Activated T-cell treated with anti-CD3 and anti-CD28 coated beads, Interleukin-2, amount 50 U/mL, for 48 hours (primary cell): ENCODE measurements at places on chromosomes 11 and 22.

DNA sequence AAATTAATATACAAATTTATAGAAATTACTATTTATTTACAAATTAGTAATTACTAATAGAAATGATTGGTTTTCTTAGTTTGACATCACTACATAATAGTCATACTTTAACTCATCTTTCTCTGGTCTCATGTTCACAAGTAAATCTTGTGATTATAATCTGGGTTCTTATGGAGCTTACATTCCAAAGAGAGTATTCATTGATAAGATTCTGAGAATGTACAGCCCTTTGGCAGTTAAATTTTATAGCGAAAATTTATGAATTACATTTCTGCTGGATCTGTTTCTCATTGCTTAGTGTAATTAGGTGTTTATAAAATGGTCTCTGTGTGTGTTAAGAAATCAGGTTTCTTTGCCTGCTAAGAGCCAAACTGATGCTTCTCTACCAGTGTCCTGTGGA is 175.2 kb downstream of the TMEM135 start:
- no peak for DNase-seq

DNA sequence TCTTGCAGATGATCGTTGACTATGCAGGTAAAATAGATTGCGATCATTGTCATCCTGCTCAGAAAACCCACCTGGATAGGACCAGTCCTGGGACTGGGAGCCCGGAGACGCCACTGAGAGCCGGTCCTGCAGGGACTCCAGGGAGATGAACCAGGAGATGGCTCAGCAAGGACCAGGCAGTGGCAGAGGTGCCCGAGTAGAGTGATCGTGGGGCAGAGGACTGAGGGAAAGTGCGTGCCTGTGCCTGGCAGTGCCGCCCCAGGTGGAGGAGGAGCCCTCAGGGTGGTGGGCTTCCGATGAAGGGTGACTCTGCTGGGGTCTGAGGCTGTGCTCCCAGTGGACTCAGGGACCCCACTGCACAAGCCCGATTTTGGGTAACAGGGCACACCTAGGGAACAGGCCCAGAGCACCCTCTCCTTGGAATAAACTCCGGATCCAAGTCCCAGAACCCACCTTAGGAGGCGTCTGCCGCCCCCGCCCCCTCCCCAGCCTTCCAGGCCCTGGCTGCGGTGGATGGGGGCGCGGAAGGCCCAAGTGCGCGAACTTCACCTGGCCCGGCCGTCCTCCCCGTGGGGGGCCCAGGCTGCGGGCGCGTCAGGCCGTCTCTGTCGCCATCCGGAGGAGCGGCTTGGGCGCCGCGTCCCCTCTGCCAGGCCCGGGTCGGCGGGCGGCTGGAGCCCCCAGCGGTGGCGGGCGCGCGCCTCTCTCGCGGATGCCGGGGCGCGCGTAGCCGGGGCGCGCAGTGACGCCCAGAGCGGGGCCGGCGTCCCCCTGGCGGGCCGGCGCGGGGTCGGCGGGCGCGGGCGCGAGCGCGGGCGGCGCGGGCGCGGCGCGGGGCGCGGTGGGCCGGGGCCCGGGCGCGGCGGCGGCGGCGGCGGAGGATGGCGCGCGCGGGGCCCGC is 1338.8 kb downstream of the BRD1 start:
- DNase-seq: no peak

GRCh38 chr11:109970516-109971183 is 122.5 kb upstream of the ZC3H12C start:
- DNase-seq: no peak

DNA sequence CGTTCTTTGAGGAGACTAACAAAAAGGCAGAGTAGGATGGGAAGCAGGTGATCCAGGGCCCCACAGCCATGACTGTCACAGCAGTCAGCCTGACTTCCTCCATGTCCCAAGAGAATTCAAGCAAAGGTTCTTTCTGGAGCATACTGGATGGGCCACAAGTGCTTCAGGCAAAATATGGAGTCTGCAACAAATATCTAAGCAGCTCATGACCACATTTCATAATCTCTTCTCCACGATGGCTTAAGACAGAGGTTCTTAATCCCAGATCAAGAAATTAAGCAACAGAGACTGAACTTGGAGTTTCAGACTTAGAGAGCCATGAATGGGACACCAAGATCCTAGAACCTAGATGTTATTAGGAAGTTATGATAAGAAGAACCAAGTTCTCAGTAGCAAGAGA is 31.6 kb downstream of the GUCY1A2 start:
- no peak for DNase-seq

GRCh38 chr11:38460896-38461295 is 1862.9 kb upstream of the RAG2 start:
- DNase-seq: no peak

- DNase-seq: no peak
These were observed 67.0 kb downstream of the MAML2 start for GRCh38 chr11:96275801-96276594.

- DNase-seq: no peak
These were observed 7.0 kb downstream of the PRSS23 start for GRCh38 chr11:86807360-86807759.

GRCh38 chr22:43931771-43932170 is 8.2 kb downstream of the PNPLA3 start:
- no peak for DNase-seq

DNA sequence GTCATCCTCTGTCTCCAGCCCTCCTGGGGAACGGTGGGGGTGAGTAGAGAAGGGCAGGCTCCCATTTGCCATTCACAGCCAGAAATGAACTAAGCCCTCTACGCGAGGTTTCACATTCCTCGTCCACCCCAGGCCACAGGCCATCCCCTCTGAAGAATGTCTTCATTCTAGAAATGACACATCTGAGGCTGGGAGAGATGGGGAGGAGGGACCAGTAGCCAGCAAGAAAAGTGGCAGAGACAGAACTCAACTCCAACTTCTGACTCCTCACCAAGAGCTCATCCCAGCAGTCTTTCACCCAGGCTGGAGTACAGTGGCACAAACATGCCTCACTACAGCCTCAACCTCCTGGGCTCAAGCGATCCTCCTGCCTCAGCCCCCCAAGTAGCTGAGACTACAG is 3.4 kb downstream of the CTSF start:
- no peak for DNase-seq

GRCh38 chr11:110185121-110185591 is 92.0 kb downstream of the ZC3H12C start:
- no peak for DNase-seq

DNA sequence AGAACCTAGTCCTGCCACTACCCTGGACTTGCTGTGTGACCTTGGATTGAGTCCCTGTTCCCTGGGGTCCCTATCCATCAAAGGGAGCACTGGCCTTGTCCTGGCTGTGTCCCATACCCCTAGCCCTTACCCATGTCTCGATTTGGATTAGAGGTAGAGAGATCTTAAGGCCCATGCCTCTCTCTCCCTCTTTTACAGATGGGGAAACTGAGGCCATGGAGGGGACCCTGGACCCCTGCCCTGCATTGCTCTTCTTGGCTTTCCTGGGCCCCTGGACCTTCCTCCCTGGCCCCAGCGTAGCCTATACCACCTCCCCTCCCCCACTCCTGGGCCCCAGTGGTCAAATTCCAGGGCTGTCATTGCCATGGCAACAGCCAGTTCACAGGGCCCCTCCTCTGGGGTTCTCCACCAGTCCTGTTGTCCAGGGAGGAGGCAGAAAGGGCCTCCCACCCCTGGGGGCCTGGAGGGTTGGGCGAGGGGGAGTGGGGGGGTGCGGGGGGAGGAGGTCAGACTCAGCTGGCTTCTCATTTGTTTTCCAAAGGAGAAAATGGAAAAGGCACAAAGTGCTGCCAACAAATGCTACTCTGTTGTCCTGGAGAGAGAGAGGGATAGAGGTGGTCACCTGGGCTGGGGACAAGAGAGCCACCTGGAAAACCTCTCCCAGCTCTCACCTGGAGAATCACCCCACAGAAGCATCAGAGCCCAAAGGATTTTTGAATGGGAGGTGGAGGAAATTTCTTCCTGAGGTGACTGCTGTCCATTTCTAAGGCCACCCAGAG is 23.3 kb downstream of the ARHGEF17 start:
- DNase-seq: no peak

DNA sequence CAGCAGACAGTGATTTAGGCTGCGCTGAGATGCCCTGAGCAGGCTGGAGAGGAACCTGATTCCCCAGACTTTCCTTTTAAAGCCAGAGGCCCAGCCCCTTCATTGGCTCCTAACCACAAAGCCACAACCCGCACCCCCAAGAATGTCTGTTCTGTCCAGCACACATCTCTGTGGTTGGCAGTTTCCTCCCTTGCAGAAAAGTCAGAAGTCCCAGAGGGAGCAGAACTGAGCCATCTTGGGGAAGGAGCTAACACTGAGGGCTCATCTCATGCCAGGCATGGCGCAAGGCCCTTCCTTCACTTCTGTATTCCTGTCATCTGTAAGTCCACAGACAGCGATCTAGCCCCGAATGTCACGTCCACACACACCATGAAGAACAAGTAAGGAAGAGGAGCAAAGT is 97.1 kb upstream of the SYT13 start:
- no peak for DNase-seq

DNA sequence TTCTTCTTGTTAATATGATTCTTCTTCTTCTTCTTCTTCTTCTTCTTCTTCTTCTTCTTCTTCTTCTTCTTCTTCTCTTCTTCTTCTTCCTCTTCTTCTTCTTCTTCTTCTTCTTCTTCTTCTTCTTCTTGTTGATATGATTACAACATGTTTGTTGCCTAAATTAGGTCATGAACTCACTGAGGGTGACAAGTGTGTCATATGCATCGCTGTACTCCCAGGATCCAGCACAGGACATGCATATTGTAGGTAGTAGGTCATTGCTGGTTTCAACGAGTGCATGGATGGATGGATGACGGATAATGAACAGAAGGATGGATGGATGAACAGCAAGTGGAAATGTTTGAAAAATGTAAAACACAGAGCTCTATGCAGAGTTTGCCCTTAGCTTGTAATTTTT is 14.9 kb upstream of the PVALB start:
- no peak for DNase-seq

- DNase-seq: no peak
These were observed 18.8 kb upstream of the ZBTB16 start for GRCh38 chr11:114040706-114041211.
